ENCODE measurements at places on chromosomes 5 and 9.

GRCh38 chr9:129776566-129776937 lies 23.7 kb upstream of the PTGES start:
- DNase-seq = no peak

- no peak for DNase-seq
These were observed 19.3 kb downstream of the MEIKIN start for GRCh38 chr5:131926168-131926567.

DNA sequence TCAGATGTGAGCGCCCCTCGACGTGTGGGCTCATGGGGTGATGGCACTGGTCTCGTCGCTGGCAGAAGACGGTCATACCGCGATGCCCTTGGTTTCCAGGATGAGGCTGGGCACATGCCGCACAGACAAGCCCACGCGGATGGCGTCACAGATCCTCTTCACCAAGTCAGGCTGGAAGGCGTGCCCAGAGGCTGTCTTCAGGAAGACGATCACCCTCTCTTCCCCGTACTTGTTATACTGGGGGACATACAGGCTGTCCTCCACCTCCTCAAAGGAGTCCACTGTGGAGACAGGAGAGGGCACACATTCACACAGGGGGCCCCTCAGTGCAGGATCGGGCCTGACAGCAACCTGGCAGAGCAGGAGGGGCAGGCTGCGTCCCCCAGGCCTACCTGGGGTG lies 41.9 kb upstream of the ZNF354A start:
- no peak for DNase-seq

DNA sequence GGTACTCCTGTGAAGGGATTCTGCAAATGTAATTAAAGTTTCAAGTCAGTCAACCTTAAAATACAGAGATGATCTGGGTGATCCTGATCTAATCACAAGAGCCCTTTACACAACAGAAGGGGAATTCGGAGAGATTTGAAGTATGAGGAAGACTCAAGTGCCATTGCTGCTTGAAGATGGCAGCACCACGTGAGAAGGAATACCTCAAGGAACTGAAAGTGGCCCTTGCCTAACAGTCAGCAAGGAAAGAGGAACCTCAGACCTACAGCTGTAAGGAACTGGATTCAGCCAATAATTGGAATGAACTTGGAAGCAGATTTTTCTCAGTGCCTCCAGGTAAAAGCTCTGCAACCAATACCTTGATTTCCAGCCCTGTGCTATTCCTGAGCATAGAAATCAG lies 87.4 kb downstream of the THBS4 start:
- DNase-seq = no peak

DNA sequence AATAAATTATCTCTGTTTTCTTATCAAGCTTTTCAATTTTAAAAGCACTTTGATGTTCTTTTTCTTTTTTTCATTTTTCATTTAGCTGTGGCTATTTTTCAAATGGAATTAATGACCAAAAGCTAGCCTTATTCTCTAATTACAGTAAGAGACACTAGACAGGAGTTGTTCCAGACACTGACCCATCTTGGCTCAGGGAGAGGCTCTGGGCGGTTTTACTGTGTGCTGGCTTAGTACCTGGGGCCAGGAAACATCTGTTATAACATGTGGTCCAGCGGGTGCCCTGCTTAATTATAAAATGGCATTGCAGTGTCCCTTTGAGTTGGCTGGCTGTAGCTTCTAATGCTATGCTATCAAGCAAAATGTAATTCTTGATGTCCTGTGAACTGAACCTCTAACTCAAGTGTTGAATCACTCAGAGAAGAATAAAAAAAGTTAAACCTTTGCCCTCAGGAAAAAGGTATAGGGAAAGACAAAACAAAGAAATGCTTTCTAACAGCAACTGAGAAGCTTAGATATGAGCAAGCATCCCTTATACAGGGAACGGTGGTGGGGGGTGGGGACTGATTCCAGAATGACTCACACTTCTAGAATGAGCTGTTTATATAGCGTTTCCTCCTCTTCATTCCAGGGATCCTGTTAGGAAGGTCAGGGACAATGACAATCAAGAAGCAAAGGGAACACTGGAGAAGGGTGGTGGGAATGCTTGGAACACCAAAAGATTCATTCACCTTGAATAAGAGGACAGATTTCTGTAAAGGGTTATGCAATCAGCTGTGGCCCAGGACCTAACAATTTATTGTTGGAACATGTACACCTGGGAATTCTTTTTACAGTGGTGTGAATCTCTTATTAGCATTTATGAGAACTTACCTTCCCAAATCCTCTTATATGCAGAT lies 58.7 kb upstream of the NFIB start:
- DNase-seq = no peak

DNA sequence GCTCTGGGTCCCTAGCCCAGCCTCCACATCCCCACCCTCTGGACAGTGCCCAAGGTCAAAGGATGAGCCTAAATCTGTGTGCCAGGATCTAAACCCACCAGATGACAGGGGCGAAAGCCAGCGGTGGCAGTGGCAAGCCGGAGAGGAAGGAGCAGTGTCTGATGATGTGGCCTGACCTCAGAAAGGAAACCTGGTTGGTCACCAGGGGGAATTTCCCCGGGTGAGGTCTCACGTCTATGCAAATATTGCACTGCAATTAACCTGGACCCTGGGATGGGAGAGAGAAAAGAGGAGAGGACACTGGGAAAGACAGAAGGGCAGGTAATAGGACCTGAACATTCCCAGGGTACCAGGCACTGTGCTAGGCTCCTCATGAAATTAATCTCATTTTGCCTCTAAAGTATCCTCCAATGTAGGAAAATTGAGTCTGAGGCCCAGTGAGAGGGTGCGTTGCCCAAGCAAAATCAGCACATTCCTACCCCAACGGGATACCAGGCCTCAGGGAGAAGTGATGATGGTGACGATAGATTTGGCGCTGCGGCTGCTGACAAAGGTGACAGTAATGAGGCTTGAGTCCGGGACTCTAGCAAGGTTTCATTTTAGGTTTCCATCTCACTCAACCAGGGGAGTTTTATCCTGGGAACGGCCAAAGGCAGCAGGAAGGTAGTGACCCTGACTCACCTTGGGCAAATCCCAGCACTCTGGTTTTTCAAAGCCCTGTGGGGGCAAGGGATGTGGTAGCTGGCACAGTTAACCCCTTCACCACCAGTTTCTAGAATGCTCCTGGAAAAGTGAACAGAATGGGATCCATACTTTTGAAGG lies 13.4 kb upstream of the TNIP1 start:
- no peak for DNase-seq
